ENCODE measurements at places on chromosomes 13 and 19.

DNA sequence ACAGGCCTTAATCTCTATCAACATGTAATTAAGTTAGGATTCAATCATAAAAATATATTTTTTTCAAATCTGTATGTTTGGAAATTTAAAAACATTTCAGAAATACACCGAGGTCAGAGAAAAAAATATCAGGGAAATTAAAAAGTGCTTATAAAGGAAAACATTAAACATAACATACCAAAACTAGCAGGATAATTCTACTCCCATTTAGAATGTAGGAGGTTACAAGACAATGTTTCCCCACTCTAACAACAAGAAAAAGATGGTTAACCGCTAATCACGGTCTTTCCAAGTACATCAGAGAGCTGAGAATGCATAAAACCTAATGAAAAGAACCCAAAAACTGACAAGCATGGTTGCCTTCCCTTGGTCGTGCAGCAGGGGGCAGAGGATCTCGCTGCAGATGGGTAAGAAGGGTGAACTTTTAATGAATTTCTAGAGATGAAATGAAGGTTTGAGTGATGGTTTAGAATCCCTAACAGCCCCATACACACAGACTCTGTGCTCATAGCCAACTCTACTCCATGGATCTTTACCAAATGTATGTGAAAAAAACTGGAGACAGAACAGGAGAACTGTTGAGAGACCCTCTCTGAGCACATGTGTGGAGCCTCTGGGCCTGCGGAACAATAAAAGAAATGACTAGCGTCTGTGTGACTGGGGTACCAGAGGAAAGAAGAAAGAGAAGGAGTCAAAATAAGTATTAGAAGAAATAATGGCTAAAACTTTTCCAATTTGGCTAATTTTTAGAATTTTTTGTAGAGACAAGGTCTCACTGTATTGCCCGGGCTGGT lies 51.3 kb upstream of the LSM14A start:
- no peak for DNase-seq

- no peak for DNase-seq
These were observed 9.2 kb upstream of the MEX3D start for GRCh38 chr19:1577090-1577928.

- no peak for DNase-seq
These were observed 1146.2 kb upstream of the SPRY2 start for GRCh38 chr13:81487151-81487550.

DNA sequence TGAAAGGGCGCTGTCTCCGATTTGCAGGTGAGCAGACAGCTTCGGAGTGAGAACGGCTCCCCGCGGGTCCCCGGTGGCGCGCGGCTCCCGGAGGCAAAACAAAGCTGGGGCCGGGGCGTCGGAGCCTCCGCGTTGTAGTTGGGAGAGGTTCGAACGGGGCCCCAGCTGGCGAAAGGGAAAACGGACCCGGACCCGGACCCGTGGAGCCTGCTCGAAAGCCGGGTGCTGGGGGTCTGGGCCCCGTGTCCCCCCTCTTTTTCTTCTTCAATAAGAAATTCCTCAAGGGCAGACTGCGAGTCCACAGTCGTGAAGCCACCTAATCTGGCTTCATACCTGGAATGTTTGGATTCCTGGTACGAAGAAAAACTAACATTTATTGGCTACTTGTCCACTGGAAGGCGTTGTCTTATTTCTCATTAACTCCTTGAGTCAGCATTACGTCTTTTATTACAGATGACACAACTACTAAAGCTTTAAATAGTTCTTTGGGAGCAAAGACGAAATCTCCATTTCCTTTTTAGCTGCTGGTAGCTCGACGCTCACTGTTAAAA lies 632 bp upstream of the MTIF3 start:
- no peak for DNase-seq

DNA sequence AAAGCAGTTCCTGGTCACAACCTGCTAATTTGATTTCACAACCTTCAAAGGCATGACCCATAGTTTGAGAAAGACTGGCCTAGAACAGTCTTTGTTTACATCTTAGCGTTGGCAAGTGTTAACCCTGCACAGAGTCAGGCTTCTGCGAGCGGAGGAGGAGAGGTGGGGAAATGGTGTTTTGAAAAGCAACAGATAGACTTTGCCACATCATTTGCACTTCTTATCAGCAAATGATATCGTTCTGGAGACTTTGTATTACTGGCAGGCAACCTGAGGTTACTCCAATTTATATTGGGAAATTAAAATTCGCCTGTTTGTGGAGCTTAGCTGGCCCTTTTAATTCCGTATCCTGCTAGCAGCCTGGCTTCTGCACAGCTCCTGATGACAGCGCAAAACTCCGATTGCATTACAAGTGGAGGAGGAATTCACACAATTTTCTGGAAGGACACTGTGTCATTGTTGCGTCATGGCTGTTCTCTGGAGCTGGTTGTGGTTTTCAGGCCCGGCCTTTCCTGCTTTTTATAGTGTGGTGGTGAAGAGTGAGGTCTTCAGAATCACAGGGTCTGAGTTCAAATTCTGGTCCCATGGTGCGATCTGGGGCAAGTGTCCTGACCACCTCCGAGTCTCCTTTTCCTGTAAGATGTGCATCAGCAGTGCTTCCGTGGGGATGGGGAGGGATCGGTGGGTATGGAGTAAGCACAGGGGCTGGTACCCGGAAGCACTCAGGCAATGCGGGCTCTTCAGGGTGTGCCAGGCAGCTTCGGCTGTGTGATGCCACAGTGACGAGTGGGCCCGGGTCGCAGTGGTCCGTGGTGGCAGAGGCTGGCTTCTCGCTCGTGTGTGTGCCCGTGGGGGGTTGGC lies 49.1 kb upstream of the EHD2 start:
- peak; percentile 95 for DNase-seq

DNA sequence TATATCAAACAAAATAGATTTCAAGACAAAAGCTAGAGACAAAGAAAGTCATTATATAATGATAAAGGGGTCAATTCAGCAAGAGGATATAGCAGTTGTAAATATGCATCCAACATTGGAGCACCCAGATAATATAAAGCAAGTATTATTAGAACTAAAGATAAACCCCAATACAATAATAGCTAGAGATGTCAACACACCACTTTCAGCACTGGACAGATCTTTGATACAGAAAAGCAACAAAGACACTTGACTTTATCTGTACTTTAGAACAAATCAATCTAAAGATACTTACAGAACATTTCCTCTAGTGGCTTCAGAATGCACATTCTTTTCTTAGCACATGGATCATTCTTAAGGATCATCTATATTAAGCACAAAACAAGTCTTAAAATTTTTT lies 59.1 kb upstream of the TEX29 start:
- no peak for DNase-seq

DNA sequence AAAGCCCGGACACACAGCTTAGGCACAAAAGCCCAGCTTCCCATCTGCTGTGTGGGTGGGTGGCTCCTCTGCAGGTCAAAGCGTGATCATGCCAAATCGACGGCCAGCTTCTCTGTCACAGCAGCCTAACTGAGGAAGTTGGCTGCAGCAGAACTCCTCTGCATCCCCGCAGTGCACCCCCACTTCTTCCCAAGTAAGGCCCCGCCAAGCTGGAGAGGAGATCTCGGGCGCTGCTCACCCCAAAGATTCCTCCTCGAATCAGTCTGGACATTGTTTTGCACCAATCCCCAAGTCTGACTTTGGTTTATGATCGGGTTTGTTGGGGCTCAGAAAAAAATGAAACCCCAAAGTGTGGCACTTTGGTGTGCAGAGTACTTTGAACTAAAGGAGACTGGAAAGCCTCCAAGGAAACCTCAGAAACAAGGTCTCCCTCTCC lies 19.7 kb upstream of the CPB2 start:
- DNase-seq = no peak

DNA sequence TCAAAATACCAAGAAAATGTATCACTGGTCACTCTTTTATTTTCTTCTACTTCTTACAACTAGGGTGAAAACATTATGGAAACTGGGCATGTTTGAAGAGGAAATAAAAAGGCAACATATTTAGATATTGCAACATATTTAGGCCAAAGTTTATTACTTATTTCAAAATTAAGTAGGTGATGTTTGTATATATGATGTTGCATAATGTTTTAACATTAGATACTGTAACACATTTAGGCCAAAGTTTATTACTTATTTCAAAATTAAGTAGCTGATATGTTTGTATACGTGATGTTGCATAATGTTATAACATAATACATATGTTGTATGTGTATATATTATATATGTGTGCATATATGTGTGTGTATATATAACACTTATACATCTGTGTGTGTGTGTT lies 451.3 kb downstream of the LIG4 start:
- DNase-seq = no peak

GRCh38 chr13:112711528-112712265 lies 21.9 kb downstream of the ATP11A start:
- DNase-seq = peak; percentile 84

- DNase-seq = no peak
These were observed 196.8 kb upstream of the ATXN8OS start for GRCh38 chr13:69910800-69911199.

GRCh38 chr19:48615231-48616040 lies 560 bp upstream of the FAM83E start:
- no peak for DNase-seq
